ENCODE measurements at places on chromosomes 11 and 22.

DNA sequence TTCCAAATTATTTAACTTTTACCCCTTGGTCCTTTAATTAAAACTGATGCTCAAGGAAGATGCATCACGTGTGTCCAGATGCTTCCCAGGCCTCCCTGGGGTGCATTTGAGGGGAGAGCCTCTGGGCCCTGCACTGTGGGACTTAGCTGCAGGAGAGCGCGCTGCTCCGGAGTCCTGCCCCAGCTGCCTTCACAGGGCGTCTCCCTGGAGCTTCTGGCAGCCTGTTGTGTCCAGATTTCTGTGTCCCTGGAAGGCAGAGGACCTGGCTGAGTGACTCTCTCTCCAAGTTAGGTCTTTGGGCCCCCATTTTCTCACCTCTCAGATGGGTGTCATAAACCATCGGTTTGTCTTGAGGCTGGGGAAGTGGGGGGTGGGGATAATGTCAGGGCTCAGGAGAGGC lies 3.0 kb downstream of the ARHGAP8 start:
- no peak for DNase-seq

DNA sequence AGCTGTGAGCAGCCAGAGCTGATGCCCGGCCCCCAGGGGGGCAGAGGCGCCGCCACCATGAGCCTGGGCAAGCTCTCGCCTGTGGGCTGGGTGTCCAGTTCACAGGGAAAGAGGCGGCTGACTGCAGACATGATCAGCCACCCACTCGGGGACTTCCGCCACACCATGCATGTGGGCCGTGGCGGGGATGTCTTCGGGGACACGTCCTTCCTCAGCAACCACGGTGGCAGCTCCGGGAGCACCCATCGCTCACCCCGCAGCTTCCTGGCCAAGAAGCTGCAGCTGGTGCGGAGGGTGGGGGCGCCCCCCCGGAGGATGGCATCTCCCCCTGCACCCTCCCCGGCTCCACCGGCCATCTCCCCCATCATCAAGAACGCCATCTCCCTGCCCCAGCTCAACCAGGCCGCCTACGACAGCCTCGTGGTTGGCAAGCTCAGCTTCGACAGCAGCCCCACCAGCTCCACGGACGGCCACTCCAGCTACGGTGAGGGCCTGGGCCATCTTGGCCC lies 6.1 kb downstream of the CDC42EP1 start:
- peak; percentile 51 for DNase-seq

DNA sequence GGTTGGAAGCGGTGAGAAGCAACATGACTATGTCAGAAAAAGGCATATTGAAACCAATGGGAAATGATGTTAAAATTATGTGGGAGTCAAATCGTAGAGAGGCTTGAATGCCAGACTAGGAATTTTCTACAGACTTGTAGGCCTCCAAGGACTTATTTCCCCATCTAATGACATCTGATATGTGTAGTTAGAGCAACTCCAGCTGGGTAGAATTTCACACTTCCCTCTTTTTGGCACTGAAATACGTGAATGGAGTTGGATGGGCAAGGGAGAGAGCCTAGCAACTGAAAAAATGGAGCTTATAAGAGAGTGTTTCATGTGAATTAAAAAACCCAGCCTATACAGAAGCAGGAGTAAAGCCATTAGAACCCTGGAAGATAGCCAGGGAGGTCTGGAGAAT lies 304.2 kb downstream of the INSC start:
- no peak for DNase-seq

GRCh38 chr11:128389461-128389976 lies 197.8 kb downstream of the ETS1 start:
- DNase-seq, result no peak

DNA sequence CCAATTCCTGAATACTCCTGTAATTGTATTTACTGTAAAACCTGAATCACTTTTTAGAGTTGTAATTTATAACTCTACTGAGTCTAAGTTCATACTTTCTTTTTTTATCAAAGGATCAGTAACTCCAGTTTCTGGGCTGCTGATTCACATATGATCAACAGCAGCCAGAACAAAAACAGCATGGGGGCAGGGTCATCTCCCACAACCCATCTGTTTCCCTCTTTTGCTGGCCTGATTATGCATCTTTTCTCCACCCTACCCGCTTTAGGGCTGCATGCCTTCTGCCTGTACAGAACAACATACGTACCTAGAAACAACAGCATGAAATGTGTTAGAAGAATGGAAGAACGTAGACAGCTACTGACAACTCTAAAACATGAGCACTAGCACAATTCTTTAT lies 76.0 kb downstream of the MRTFA start:
- DNase-seq, result no peak

- DNase-seq, result peak; percentile 75
These were observed 1.2 kb upstream of the ZFP91 start for GRCh38 chr11:58577555-58578135.

DNA sequence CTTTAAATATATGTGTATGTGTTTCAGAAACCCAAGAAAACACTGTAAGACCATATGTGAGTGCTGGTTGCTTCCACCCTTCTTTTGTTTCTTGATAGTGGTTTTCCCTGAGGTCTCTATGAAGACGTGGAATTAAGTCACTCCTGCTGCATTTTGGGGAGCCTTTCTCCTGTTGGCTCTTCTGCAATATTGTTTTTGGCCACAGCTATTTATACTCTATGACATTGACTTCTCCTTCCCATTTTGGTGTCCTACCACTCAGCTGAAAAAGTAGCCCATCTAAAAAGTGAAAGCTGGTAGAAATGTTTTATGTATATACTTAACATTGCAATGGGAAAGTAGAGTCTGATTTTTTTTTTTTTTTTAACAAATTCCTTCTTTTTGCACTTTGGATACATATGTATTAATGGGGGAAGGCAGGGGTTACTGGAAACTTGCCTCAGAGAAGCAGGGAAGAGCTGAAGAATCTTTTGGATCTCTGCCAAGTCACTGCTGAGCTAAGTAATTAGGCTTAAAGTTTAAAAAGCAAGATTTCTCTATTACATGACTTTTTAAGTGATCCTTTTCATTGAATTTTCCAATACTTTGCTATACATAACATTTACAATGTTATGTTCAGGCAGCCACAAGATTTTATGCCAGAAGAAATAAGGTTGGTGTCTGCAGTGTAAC lies 1.8 kb downstream of the TTC17 start:
- no peak for DNase-seq

GRCh38 chr11:68527585-68527984 lies 67.0 kb downstream of the PPP6R3 start:
- no peak for DNase-seq

Measured in effector memory CD8-positive, alpha-beta T cell (primary cell).